ENCODE measurements at places on chromosomes 11 and 22.

- DNase-seq: no peak
These were observed 21.5 kb upstream of the TXNRD2 start for GRCh38 chr22:19962909-19963806.

- no peak for DNase-seq
These were observed 139.1 kb upstream of the BDNF start for GRCh38 chr11:27839226-27839913.

DNA sequence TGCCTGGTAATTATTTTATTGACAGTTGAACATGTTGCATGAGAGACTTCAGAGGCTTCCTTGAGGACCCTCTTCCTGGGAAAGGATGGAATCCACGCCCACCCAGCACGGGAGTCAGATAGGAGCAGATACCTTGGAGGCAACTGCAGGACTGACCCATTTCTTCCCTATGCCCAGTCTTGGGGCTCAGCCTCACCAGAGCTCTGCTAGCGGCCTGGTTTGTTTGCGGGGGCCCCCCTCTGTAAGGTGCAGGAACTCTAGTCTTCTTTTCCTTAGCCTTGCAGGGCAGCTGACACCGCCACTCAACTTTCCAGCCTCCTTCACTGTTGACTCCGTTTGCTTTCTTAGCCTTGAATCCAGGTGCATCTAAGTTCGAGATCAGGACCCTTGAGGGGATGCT is 1032.8 kb downstream of the BRD1 start:
- no peak for DNase-seq

DNA sequence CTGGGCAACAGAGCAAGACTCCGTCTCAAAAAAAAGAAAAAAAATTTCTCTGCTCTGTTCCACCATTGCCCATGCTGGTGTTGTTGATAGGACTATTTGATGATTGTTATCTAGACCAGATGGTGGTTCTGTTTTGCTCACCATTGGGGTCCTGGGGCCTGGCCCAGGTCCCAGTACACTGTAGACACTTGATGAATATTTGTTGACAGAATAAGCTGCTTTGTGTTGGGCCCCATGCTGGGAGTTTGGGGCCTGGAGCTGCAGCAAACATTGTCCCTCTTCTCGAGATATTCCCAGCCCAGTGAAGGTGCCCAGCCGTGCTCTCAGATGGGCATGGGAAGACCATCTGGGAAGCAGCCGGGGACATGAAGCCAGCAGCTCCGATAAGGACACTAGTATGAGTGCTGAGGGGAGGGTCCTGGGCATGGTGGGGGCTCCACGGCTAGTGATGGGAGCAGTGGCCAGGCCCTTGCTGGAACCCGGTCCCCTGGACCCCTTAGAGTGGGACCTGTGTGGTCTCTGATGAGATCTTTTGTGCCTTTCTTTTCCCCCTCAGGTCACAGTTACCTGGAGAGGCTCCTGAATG is 13.6 kb downstream of the INCENP start:
- DNase-seq: no peak

DNA sequence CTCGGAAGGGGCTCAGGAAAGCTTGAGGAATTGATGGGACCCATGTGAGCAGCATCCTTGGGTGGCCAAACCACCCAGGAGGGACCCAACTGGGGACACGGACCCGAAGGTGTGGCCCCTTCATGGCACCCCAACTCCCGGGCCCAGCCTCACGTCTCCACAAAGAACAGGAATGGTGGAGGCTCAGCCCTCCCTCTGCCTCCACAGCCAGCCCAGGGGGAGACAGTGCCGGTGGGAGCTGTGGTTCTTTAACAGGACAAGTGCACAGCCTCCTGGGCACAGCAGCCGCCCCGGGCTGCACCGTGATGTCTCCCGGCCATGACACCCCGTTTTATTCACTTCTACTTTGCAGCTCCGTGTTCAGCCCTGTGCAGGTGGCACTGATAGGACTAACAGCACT is 587.2 kb downstream of the BRD1 start:
- DNase-seq: no peak

- DNase-seq: no peak
These were observed 47.9 kb upstream of the CCDC188 start for GRCh38 chr22:20198557-20199319.

GRCh38 chr11:122874991-122875390 is 7.6 kb upstream of the JHY start:
- no peak for DNase-seq

DNA sequence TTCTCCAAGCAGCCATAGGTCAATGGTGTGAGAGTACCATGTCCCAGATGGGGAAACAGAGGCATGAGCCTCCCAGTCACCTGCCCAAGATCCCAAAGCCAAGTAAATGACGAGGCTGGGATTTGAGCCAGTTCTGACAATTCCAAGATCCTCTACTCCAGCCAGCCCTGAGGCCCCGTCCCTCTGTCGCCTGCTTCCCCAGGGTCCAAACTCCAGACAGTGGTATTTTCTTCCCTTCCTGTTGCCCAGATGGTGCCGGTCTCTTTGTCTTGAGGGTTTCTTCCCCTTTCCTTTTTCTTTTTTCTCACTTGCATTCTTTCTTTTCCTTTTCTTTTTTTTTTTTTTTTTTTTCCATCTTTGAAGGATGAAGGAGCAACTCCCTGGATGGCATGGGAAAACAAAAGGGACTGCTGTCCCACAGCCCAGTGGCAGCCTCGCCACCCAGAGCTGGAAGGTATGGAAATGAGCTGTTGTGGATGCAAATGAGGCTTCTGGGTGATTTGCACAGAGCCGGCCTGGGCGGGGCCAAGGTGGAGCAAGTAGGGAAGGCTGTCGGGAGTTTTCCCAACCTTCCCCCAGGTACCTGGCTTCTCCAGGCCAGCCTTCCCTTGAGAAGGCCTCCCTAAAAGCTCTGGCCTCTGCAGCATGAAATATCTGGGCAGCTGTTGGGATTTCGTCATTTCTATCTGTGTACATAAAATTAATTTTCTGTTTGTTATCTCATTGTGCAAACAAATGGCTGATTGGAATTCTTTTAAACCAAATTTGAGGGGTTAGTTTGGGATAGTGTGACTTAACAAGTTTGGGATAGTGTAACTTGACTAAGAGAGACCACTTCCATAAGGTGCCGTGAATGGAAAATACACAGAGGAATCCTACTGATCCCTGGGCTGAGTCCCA is 146.8 kb downstream of the MN1 start:
- DNase-seq: no peak

GRCh38 chr11:113994077-113994954 is 19.4 kb downstream of the HTR3A start:
- no peak for DNase-seq

GRCh38 chr11:72939031-72939430 is 124.8 kb downstream of the ATG16L2 start:
- DNase-seq: no peak

- DNase-seq: no peak
These were observed 136.8 kb downstream of the KIF18A start for GRCh38 chr11:27971171-27971570.

- peak; percentile 86 for DNase-seq
These were observed at the start of gene MALAT1 for GRCh38 chr11:65498977-65499712. Gene MALAT1 (plus strand): TSS chr11:65499045.

- DNase-seq: no peak
These were observed 84.0 kb upstream of the PITPNB start for GRCh38 chr22:28002863-28003565.

DNA sequence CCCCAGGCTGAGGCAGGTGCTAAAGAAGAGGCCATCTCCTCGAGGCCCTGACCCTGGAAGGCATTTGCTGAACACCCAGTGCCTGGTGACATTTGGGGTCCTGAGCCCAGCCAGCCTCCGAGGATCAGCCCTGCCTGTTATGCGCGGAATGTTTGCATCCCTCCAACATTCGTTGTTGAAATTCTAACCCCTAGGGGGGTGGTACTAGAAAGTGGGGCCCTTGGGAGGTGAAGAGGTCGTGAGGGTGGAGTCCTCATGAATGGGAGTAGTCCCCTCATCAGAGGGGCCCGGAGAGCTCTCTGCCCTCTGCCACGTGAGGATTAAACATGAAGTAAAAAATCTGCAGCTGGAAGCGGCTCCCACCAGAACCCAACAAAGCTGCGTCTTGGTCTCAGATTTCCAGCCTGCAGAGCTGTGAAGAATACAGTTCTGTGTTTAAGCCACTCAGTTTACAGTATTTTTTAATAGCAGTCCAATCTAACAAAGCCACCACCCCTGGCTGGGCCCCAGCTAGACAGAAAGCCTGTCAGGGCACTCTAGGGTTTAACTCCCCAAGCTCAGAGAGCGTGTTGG is 35.3 kb upstream of the SEPTIN5 start:
- DNase-seq: no peak

- no peak for DNase-seq
These were observed 121.5 kb upstream of the RAG2 start for GRCh38 chr11:36719358-36720107.

- no peak for DNase-seq
These were observed 1.3 kb downstream of the TP53I11 start for GRCh38 chr11:44949160-44950030.

GRCh38 chr22:42304324-42304790 is 33.9 kb upstream of the TCF20 start:
- no peak for DNase-seq

DNA sequence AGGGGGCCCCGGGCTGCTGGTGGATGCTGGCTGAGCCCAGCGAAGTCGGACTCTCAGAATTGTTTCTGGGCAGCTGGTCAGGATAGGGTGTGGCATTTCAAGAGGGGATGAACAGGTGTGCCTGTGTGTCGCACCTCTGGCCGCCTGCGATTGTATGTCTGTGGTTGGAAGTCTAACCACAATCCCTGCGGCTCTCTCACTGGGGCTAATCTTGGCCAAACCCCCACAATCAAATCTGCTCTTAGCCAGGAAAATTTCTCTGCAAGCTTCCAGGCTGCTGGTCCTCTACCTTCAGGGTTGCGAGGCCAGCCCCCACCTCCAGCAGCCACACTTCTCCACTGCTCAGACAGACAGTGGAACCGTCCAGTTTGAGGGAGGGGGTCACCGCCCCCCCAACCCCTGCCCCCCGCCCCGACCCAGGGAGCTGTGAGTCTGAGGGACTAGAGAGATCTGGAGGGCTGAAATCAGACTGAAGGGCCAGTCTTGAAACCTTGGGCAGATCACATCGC is 953 bp downstream of the ATG16L2 start:
- no peak for DNase-seq

DNA sequence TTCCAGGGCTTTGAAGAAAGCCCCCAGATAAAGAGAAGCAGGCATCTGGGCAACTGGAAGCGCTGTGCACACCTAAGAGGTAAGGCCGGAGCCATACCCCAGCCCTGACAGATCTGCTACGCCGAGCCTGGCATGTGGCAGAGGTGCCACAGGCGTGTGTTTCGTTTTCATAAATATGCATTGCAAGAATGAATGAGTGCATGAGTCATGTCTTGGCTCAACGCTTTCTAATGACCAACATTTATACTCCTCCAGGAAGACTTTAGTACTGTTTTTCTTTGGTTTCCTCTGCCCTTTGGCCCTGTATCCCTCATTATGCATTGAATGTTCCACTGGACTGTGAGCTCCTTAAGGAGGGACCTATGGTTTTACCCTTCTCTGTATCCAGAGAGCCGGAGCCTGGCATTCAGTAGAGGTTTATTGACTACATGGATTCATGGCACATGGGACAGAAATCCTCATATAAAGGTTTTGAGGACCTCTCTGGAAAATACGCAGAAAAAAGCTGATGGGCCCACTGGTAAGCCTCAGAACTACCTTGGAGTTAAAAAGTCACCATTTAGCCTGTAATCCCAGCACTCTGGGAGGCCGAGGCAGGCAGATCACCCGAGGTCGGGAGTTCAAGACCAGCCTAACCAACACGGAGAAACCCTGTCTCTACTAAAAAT is 38.9 kb upstream of the CSNK2A3 start:
- no peak for DNase-seq

Measured in stimulated activated CD4-positive, alpha-beta T cell treated with anti-CD3 and anti-CD28 coated beads, Interleukin-15, amount 100 ng/mL, for 48 hours (primary cell).